ENCODE measurements at places on chromosomes 5 and 9.

DNA sequence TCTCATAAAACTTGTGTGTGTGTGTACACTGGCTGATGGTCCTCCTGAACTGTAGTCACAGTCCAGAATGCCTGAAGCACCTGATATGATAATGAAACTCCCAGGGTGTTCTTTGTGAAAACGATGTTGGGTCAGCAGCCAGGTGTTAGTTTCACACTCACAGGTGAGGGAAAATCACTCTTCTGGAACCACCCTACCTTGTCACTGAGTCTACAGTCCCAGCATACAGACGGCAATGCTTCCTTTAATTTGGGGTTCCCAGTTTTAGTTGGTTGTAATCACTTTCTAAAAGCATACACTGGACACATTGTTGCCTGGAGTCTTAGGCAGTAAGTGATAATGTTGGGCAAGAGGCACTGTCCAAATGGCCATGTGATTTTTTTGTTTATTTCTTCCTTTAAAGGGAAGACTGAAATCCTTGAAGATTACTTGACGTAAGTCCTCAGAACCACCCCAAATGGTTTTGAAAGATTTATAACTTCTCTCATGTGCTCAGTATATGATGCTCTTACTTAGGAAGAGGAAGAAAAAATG, 18.2 kb upstream of the MGAT1 start:
- DNase-seq, result no peak

DNA sequence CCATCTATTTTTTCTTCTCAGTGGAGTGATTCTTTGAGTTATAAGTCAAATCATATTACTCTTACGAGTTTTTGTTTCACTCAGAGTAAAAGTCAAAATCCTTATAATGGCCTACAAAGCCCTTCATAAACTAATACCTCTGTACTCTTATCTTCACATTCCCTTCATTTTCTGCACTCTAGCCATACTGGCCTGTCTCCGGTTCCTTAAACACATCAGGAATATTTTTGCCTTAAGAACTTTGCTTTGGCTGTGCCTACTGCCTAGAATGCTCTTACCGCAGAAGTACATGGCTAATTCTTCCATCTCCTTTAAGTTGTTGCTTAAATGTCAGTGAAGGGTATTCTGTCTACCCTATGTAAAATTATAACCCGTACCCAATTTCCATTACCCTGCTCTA, 132.9 kb upstream of the GRHPR start:
- DNase-seq, result no peak

DNA sequence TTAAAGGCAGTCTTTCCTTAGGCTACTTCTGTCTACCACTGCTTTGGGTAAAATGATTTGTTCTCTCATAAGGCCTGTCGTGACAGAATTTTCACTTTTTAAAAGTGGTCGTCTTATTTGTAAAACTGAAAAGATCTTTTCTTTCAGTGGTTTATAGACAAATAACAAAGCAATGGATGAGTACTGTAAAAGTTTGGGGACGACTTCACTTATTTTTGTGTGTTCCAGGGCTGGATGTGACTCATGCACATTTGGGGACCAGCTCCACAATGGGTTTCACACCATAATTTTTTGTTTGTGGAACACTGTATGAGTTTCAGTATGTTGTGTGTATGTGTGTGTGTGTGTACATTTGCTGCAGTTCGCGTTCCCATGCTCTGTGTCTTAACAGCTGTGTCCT, 53.6 kb downstream of the ARHGAP26 start:
- DNase-seq, result no peak

GRCh38 chr5:143933451-143933850, 121.5 kb downstream of the HMHB1 start:
- DNase-seq, result peak; percentile 76

DNA sequence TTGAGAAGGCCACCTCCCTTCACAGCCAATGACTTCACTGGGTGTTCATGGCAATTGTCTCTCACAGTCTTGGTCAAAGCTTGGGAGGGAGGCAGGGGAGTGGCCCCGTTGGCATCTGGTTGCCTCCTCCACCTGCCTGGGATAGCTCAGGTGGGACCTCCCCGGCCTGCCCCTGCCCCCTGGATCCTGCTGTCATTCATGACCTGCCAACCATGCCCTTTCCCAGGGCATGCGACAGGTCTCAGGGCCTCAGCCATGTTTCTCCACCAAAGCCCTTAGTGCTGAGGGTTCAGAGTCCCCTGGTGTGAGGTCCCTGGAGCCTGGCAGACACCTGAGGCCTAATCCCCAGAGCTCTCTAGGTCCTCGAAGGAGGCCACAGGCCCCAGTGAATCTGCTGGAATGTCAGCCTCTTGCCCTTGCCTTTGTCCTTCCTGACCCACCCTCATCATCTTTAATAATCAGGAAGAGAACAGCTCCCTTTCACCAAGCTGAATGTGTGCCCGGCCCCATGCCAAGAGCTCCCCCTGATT, 5.6 kb downstream of the DAB2IP start:
- no peak for DNase-seq

DNA sequence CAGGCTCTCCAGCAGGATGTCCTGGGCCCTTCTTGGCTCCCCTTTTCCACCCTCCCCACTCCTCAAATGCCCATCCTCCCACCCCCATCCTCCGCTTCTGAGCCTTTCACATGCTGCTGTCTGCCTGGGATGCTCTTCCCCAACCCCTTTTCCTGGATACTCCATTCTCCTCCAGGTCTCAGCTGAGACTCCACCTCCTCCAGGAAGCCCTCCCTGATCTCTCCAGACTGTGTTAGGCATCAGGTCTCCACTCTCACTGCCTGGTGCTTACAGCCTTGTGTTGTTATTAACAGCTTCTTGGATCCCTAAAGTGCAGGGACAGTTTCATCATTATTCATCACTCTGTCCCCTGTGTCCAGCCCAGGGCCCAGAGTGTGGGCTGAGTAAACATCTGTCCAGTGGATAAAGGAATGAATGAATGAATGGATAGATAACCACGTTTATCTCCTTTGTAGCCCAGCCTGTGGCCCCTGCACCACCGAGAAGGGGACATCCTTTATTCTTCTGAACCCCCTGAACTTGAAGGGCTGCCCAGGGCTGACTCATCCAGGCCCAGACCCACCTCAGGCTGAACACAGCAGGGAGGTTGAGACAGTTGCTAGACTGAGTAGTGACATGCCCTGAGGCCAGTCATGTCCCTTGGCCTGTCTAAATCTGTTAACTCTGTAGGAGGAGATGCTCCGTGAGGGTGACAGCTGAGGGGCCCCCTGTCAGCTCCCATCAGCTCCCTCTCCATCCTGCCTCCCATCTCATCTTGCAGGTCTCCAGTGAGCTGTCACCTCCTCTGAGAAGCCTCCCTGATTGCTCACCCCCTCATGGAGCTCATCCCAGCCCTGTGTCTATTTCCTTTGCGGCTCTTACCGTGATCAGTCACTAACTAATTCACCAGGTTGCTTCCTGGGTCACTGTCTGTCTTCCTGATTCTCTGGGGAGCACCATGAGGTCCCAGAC, 14.6 kb upstream of the LAMC3 start:
- DNase-seq, result no peak

DNA sequence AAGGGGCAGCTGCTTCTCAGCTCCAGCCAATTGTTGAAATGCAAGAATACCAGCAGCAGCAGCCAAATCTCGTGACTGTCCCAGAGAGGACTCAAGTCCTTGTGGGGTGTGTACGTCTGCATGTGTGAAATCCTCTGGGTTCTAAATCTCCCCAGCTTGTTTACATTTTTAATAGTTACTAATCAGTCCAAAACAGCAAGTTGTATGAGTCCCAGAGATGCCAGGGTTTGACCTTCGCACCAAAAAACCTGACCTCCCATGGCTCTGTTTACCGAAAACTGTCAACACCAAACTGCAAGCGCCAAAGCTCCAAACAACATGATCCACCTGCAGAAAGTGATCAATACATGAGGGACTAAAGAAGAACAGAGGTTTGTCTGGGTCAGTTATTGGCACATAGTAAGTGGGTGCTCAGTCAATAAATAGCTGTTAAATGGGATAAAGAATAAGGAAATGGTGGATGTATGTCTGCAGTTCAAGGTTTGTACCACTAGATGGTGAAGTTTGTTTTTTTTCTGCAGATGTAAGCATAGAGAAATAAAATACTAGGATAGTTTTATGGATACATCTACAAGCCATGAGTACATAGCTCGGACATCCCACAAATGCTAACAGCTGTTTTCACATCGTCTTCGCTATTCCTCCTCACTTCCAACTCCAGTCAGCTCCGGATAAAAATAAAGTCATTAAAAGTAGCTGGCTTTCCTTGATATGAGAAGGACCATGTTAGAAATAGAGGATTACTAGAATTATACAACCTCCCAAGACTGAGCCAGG, 85.3 kb upstream of the ADRB2 start:
- peak; percentile 76 for DNase-seq

DNA sequence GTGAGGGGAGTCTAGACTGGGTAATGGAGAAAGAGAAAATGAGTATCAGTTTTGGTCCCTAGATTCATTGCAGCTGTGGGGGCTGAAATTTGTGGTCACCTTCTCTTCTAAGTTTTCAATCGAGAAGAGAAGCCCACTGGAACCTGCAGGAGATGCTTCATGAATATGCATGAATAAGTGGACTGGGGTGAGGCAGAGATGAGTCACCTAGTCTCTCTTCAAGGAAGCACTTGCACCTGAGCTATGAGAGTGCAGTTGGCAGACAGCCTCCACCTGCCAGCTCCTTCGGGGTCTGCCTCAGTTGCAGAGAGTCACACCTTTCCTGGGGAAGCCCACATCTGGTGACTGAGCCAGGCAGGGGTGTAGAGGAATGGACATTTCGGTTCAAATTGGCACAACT, 69.1 kb downstream of the ZNF366 start:
- DNase-seq, result peak; percentile 77

GRCh38 chr5:138724470-138725146, 28.6 kb upstream of the CTNNA1 start:
- peak; percentile 77 for DNase-seq
